ENCODE measurements at places on chromosomes 2 and 18. TPM values are rescaled to one million over a fixed set of nuclear protein-coding genes. Genes with fewer than 3 reads are reported as not detected.

DNA sequence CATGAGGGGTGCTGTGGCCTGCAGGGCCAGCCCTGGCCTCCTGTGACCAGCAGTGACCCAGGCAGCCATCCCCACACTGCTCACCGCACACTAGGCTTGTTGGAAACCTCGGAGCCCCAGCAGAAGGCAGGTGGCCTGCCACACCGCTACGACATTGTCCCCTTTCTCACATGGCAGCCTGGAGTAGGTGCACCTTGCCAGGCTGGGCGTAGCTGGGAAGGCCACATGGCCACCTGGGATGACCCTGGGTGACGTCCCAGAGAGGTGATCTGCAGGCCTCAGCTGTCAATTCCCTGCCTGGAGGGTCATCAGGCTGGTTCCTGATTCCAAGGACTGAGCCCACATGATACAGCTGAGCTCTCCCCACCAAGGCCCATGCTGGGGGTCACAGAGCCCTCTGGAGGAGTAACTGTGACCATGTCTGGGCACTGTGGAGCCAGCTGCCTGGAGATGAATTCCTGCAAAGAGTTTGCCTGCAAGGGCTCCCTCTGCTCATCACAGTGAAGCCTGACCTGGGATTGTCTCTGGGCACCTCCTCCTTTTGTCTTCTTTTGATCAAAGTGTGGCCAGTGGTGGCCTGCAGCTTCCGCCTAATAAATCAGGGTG, 119.6 kb upstream of the OTOS start:
- no peak for DNase-seq

DNA sequence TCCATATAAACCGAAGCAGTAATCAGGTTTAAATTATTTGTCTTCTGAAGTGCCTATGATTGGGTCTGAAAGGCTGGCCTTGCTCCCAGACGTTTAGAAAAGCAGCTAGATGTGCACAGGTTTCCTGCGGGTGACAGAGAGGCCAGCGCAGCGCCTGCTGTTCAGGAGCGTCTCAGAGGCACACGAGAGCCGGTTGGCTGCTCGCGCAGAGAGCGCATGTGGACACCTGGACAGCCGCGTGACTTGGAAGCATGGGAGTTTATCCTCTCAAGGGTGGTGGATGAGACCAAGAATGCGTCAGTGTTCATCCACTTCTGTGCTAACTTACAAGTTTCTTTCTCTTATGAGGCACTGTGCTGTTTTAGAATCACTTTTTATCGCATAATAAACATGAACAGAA, 303.7 kb downstream of the PTGR3 start:
- DNase-seq, result no peak

GRHL1 gene
- 2.0 TPM for total RNA-seq

IL18R1 gene
- total RNA-seq, result not detected

DNA sequence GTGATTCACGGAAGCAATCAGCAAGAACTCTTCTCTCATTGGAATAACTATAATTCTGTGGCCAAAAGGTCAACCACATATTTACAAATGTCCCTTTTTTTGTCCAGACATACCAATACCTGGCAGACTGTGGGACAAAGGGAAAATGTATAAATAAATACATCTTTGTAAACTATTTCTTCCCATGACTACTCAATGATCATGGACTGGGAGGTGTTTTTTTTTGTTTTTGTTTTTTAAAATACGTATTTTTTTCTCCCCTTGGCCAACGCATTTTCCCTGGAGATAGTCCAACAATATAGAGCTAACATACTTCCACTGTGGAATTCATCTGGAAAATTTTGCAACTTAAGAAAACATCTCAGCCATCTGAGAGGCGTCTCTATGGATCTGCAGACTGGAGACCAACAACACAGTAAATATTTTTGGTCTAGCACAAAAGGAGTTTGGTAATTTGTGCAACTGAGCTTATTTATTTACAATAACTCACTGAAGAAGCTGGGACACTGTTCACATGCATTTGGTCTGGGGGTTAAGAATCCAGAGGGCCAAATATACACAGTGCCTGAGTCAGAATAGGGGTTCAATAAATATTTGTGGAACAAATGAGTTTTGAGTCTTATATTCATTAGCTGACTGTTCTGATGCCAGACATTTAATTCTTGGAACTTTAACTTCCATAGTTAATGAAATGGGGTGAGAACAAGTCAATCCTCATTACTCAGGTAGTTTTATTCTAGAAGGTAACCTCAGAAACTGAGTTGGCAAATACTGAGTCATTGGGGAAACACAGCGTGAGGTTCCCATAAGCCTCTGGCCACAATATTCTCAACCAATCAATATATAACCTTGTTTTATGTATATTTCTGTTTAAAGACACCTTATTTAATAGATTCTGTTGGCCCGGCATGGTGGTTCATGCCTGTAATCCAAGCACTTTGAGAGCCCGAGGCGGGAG, 36.2 kb downstream of the CCBE1 start:
- no peak for DNase-seq

GRCh38 chr2:196558497-196558896, 81.0 kb upstream of the CCDC150 start:
- DNase-seq, result no peak

GRCh38 chr2:223055836-223056235, 3.8 kb downstream of the KCNE4 start:
- no peak for DNase-seq

DNA sequence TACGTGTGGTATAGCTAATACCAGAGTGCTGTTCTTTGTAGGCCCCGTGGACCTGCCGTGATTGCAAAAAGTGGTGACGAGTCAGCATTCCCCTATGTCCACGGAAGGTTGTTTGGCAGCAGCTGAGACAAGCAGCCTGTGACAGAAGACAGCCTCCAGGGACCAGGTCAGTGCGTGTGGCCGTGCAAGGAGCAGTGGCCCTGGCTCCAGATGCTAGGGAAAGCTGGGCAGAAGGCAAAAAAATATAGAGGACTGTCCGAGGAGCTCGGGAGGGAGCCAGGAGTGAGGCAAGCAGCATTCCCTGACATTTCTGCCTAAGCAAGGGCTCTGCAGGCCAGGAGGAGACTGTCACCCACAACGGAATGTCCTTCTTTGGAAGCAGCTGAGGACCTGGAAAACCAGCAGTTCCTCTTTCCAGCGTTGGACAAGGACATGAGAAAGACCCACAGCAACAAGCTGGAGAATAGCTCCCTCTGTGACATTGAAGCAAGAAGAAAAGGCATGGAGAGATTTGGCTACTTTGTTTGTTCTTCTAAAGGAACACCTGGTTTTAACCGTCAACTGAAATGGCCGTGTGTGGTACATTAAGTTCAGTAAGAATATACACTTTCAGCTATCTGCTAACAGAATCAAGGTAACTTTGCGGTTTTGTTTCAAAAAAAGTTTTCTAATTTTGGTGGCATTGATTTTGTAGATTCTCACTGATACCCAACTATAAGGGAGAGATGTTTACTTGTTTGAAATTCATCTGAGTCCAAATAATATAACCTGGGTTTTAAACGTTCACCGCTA, 58.3 kb downstream of the NPAS2 start:
- DNase-seq, result no peak

GRCh38 chr2:239058766-239059165, 210.9 kb downstream of the TWIST2 start:
- no peak for DNase-seq

GRCh38 chr2:241775223-241776177, 1.1 kb upstream of the GAL3ST2 start:
- no peak for DNase-seq

- no peak for DNase-seq
Observed at GRCh38 chr2:195382186-195382585, 274.8 kb upstream of the SLC39A10 start.

GRCh38 chr2:239586651-239587310, 186.0 kb upstream of the HDAC4 start:
- no peak for DNase-seq

CYP26B1 gene
- 16.4 TPM for total RNA-seq

DNA sequence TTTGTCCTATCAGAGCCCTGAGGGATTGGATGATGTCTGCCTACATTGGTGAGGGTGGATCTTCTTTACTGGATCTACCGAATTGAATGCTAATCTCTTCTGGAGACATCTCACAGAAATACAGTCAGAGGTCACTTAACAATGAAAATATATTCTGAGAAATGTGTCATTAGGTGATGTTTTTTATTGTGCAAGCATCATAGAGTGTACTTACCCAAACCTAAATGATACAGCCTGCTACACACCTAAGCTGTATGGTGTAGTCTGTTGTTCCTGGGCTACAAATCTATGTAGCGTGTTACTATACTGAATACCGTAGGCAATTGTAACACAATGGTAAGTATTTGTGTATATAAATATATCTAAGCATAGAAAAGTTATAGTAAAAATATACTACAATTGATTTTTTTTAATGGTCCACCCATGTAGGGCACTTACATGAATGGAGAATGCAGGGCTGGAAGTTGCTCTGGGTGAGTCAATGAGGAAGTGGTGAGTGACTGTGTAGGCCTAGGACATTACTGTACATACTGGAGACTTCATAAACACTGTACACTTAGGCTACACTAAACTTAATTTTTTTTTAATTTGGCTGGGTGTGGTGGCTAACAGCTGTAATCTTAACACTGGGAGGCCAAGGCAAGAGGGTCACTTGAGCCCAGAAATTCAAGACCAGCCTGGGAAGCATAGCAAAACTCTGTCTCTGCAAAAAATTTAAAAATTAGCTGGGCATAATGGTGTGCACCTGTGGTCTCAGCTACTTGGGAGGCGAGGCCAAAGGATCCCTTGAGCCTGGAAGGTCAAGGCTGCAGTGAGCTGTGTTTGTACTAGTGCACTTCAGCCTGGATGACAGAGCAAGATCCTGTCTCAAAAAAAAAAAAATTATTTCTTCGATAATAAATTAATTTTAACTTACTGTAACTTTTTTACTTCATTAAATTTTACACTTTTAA, 226.3 kb upstream of the UBE2E3 start:
- DNase-seq, result no peak

- no peak for DNase-seq
Observed at GRCh38 chr2:72932045-72932740, 14.9 kb downstream of the EMX1 start.

REG3A gene
- not detected for total RNA-seq

ZNF804A gene
- 0.41 TPM for total RNA-seq

DNA sequence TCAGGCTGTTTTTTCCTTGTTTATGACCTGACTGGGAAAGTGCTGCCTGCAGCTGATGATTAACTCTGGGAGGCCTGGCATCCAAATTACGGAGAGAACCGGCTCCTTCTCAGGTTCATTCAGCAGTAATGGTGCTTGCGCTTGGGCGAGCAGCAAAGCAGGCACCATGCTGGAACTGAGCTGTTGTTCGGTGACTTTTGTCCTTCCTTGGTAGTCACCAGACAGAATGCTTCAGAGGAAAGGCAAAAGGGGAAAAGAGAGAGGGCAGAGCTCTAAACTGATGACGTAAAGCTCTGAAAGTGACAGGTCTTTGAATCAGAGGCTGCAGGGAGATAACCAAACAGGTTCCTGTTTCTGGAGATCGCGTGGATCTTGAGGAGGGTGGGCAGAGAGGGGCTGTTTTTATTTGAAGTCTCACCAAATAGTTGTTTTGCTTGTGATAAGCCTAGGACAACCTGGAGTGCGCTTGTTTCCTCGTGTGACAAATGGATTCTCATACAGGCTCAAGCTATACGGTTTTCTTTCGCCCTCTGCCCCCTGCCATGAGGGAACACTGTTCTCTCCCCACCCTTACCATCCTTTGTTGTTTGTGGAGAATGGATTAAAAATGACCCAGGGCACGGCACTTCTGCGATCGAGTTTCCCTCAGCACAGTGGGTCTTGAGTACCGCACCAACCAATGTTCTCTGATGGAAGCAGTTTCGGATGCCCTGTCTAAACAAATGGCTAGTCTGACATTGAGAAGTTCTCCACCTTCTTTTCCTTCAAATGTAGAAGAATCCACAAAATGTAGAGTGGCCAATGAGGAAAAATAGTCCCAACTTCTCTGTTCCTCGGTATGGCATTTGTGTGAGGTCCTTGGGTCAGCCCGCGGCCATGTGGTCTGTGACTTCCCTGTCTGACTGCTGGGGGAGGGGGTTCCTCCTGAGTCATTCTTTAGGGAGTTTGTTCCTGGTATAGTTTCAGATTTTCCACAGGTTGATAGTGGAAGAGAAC, 1.3 kb downstream of the RASGRP3 start:
- DNase-seq, result no peak

STON1 gene
- total RNA-seq, result 15.0 TPM

FHOD3 gene
- total RNA-seq, result 29.0 TPM

GRCh38 chr2:143936538-143936847, 583.4 kb downstream of the ZEB2 start:
- no peak for DNase-seq

- DNase-seq, result no peak
Observed at GRCh38 chr2:64143169-64144056, 807 bp downstream of the PELI1 start.

DNA sequence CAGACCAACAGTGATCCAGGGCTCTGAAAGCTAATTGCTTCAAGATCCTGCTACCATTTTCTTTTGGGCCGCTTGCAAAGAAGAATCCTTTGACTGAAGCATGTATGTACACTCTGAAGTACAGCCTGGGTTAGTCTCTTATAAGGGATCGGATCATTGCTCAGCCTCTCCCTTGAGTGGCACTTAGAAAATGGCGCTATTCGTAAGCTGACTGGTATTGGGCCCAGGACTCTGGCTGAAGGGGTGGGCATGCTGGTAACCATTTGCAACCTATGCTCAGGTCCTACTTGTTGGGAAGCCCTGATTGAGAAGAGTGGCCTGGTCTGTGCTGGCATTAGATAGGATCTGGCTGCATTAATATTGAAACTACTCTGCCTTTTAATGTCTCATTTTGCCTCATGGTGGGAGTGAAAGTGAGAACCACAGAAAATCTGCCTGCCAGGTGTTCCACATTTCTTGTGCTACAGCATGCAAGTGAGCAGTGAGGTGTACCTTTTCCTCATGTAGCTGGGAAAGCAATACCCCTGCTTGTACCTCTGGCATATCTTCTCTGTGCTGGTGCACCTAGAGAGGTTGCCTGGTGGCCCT, 661 bp upstream of the MGAT5 start:
- no peak for DNase-seq

MYCN gene
- total RNA-seq, result 149 TPM

GRCh38 chr2:168802859-168803725, 655 bp downstream of the NOSTRIN start:
- no peak for DNase-seq

DNA sequence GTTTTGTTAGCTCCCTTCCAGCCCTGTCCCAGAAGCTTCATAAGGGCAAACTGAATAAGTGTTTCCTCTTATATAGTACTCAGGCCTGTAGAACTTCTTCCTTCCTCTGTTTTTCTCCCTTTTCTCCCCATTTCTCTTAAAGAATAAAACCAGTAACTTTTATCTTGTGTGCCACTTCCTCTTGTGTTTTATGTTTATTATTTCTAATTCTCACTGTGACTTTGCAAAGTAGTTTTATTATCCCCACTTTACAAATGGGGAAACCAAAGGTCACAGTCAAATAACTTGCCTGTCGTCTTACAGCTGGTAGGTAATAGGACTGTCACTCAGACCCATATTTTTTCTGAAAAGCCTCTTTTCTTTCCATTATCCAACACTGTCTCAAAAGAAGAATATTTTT, 42.4 kb downstream of the RBBP8 start:
- no peak for DNase-seq

- DNase-seq, result no peak
Observed at GRCh38 chr2:197873293-197873701, 68.9 kb downstream of the PLCL1 start.

Measured in neural crest cell (in vitro differentiated cells).